Pancreas (tissue), 10 donors: ENCODE measurements at places on chromosomes 16 and 17.

DNA sequence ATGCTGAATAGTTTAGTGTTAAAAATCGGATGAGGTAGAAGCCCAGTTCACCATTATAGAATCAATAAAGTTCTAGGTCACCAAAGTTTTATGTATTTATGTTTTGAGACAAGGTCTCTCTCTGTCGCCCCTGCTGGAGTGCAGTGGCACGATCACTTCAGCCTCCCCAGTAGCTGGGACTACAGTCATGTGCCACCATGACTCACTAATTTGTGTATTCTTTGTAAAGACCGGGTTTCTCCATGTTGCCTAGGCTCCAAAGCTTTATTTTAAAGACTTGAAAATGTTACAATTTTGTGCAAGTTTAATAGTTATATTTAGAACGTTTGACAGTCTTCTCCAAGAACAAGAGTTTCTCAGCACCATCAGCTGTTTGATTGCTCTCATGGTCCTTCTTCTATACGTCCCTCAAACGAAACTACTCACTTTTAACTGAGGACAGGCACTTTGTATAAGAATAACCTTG, 32.1 kb downstream of the NDE1 start:
- DNase-seq: no peak

- DNase-seq: no peak
These were observed 24.8 kb downstream of the TMC7 start for GRCh38 chr16:19008245-19009169.

DNA sequence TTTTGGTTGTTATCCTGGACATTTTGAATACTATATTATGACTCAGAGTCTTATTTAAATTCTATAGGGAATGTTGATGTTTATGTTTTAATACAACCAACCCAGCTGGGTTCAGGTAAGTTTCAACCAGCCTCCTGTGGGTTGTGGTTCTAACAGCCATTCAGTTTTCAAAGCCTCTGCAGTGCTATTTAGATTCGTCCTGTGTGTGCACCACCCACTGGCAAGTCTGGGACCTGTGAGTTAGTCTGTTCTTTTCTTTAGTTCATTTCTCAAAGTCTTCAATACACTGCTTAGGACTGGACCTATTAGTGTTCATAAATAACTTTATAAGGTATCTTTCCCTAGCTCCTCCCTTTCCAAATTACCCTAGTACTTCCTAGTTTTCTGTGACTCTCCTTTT, 170.6 kb downstream of the TMEM132E start:
- no peak for DNase-seq

DNA sequence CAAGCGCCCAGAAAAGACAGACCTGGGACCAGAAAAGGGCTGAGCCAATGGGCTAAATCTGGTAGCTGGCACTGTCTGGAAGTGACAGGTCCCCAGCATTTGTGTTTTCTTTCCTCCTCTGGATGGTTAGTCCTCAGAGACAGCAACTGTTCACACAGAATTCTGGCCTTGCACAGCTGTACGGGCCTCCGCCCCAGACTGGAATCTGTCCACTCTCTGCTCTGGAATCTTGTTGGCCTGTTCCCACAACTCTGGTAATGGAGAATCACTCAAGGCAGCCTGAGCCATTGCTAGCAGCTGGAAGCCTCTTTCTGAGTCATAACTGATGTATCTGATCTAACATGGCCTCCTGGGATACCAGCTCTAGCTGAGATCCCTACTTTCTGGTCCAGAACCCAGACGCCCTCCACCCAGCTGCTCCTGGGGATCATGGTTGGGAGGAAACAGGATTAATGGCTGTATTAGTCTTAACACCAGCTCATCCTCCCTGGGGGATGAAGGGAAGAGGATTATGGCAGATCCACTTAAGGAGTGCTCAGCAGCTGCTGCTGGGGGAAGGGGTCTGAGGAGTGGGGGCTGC, 9.1 kb downstream of the ZNF668 start:
- DNase-seq: no peak

- no peak for DNase-seq
These were observed 27.5 kb downstream of the TBX4 start for GRCh38 chr17:61479493-61480413.

GRCh38 chr17:81961521-81962498, 823 bp upstream of the NOTUM start:
- DNase-seq: no peak
